ENCODE measurements at places on chromosomes 7 and 10.

GRCh38 chr7:44985900-44986217 lies 7.0 kb upstream of the MYO1G start:
- no peak for DNase-seq

DNA sequence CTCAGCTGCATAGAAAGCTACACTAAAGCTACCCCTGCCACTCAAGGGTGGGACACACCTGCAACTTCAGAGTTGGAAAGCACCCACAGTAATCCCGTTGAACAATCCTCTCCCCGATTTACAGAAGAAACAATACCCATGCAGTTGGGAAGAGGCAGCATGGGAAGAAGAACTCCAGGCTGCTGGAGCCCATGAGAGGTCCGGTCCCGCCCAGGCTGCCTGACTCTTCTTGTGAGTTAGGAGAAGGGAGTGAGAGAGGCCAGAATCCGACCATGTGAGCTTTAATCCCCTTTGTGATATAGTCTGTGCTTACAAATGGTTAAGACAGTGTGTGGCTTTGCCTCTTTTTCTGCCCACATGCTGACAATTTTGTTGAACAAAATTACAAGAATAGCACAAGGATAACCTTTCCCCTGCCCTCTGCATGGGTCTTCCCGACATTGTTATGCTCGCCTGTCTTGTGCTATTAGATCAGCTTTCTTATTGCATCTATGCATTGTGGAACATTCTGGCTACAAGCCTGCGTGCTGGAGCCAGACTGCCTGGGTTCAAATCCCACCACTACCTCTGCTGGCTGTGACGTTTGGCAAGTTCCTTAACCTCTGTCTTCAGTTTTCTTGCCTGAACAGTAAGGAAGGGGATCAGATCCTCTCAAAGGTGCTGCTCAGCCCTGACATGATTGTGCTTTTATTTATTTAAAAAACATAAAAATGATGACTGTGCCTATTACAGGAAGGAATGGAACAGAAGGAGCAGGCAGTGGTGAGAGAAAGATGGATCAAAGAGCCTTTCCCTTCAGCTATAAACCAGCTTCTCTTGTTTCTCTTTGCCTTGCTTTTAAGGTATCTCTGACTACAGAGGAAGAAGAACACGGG lies 56.0 kb downstream of the BPGM start:
- DNase-seq = no peak

GRCh38 chr7:107917763-107918651 lies 27.0 kb downstream of the DLD start:
- no peak for DNase-seq

DNA sequence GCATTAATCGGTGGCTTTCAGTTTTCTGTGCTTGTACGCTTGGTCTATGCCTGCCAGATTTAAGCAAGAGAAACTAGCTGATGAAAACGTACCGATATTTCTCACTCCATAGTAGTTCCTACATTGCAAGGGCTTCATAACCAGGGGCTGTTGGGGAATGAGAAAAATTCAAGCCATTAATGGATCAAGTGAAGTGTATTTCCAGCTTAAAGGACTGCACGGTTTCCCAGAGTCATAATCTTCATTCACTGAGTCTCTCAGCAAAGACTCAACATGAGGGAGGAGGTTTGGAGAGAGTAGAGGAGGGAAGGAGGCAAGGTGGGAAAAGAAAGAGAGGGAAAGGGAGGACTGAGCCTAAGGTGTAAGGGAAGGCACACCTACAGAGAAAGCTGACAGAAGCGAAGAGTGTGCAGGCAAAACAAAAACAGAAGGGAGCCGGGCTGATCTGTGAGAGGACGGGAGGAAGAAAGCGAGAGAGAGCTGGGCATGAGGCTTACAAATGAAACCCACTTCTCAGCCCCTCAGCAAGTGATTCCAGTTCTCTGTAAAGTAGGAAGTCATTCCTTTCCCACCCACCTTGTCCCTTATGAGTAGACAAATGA lies 625 bp downstream of the GIMAP2 start:
- DNase-seq = peak; percentile 22

DNA sequence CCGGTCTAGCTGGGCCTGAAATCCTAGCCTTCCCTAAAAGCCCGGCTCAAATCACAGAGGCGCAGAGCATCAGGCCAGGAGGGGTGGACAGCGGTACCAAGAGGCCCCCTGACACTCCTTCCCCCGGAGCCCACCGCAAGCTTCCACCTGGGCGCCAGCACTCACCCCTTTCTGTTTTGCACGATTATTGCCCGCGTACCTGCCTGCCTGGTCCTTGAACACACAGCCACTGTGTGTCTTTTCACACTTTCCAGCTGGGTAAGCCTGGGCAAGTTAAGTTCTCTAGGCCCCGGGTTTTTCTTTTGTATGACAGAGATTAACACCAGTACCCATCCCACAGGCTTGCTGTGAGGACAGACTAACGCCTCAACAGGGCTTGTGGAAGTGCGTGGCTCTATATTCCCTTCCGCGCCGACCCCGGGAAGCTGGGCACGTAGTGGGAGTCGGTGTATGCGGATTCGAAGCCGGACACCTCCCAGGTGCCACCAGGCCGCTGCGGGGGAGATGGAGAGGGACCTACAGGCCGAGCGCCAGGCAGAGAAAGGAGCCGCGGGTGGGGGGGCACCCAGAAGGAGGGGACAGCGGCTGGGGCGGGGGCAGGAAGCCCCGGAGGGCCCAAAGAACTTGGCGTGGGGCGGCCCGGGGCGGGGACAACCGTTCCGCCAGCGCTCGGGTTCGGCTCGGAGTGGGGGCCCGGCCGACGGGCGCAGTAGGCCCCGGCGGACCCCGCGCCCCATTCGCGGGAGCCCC lies 792 bp downstream of the ZNF746 start:
- peak; percentile 60 for DNase-seq

DNA sequence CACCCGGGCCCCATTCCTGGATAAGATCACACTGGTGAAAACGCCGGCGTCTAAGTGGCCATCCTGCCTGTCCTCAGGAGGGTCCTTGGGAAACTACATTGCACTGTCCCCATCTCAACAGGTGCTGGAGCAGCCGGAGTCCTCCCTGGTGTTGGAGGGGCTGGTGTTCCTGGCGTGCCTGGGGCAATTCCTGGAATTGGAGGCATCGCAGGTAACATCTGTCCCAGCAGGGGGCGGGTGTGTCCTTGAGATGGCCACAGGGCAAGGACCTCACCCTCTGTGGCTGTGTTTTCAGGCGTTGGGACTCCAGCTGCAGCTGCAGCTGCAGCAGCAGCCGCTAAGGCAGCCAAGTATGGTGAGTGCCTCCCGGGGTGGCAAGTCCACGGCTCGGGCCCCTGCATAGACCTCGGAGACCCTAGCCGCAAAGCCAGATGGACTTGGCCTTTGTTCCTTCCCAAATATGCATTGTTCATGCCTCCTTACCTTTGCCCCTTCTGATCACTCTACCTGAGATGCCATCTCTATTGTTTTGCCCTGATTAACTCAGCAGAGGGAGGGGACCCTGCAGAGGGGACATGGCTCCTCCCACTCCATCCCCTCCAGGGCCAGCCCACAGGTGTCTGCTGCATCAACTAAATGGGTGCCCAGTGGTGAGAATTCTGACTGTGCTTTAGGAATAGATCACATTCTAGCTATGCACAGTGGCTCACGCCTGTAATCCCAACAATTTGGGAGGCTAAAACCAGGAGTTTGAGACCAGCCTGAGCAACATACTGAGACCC lies 23.8 kb downstream of the ELN start:
- peak; percentile 31 for DNase-seq
